NCI-H2029 treated with DMSO at 0.1 percent for 48 hours (cell line): ENCODE measurements at places on chromosomes 1 and 21.

GRCh38 chr1:20602851-20603450, 14.1 kb downstream of the CDA start:
- DNase-seq = no peak

GRCh38 chr1:3306583-3307291, 147.7 kb upstream of the ARHGEF16 start:
- no peak for DNase-seq

GRCh38 chr1:84407958-84408422, 9.7 kb downstream of the DNASE2B start:
- DNase-seq = no peak

- no peak for DNase-seq
These were observed 11.8 kb upstream of the INPP5B start for GRCh38 chr1:37958690-37959089.

DNA sequence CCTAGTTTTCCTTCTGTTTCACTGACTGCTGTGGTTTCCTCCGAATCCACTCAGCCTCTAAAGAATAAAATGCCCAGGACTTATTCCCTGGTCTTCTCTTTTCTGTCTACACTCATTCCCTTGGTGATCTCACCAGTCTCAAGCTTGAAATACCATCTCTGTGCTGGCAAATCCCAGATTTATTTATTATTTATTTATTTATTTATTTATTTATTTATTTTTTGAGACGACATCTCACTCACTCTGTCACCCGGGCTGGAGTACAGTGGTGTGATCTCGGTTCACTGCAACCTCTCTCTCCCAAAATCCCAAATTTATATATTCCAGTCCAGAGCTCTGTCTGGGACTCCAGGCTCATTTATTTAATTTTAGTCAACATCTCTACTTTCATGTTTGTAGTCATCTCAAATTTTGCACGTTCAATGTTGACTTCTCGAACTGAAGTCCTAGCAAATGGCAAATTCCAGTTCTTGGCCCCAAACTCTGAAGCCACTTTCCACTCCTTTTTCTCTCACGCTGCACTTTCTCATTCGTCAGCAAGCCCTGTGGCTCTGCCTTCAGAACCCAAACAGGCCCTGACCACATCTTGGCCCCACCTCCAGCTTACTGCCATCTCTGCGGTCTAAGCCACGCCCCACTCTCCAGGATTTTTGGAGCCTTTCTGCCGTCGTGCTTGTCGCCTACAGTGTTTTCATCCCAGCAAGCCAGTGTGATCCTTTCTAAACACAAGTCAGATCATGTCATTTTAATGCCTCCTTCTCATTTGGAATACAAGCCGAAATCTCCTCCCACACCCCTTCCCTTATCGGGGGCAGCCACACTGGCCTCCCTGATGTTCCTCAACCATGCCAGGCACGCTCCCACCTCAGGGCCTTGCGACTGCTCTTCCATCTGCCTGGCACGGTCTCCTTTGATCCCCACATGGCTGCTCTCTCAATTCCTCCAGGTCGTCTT, 14.2 kb upstream of the TENT5B start:
- DNase-seq = peak; percentile 93

DNA sequence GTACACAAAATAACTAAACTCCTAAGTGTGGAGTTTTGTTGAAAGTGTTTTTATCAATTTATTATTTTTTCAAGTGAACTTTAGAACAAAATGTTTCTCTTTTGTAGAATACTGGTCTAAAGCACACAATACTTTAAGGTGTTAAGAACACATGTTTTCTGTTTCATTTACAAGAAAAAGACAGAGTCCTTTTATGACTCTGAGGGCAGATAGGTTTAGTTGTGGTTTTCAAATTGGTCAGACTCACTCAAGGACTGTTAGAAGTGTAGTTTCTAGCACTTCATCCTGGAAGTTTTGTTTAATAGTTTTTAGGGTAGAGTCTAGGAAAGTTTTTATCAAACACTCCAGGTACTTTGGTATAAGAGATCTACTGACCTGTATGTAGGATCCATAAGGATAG, 376.5 kb downstream of the LRRIQ3 start:
- DNase-seq = no peak

DNA sequence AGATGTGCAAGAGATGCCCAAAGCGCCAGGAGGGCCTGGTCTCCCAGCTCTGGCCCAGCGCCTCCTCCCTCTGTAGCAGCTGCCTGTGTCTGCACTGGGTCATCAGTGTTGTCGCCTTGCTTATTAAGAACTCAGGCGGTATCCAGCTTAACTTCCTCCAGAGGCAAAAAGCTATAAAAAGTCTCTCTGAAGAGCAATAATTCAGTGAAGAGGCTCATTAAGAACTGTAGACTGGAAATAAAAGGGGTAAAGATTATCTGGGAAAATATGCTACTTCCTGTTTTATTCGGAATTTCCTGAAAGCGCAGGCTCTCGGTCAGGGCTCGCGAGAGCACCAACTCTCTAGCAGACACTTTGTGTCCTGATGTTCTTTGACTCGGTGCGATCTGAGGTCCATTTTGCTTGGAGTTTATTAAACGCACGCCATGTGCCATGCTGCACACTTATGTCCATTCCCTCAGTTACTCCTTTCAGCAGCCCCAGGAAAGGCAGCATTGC, 70.4 kb downstream of the MRPS6 start:
- DNase-seq = no peak

DNA sequence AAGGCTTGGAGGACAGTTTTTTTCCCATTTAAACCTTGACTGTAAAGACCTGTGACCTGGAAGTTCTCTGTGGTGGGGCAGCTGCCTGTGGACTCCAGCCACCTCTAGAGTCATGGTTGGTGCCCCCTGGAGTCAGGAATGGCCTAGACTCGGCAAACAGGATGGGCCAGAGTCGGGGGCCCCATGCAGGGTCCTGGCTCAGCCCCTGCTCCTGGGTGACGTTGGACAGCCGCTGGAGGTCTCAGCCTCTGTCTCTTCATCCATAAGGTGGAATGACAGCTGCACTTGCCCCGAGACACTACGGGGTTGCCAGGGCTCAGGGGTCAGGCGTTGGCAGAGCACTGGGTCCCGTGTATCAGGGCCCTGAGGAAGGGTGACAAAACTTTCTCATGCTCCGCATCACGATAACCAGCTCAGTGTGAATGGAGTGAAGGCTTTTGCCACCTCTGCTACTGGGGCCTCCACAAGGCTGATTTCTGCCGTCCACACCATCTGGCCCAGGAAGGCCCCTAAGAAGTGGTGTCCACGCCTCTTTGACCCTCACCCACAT, 58.5 kb upstream of the TTC34 start:
- DNase-seq = no peak

DNA sequence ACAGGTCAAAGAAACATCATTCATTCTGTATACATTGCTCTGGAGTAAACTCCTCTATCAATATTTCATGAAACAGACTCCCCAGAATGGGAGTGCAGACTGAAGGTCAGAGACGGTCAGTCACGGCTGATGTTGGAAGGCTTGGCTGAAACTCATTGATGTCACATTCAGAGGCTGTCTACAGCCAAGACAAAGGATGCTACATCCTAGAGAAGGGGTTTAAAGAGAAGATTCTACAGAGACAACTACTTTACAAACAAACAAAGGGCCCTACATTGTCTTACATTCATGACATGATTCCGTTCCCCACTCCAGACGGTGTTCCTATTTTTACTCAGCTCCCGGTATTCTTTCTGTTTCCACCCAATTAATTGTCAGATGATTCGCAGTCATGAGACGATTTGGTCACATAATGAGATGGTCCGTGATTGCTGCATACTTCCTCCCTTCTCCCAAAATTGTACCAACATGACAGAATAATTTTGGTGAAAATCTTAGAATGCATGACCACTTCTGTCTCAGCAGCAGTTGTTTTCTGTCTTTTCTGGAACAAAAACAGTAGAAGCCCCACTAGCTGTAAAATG, 73.8 kb upstream of the VAV3 start:
- DNase-seq = no peak

GRCh38 chr1:200535605-200536004, 84.9 kb downstream of the KIF14 start:
- no peak for DNase-seq

DNA sequence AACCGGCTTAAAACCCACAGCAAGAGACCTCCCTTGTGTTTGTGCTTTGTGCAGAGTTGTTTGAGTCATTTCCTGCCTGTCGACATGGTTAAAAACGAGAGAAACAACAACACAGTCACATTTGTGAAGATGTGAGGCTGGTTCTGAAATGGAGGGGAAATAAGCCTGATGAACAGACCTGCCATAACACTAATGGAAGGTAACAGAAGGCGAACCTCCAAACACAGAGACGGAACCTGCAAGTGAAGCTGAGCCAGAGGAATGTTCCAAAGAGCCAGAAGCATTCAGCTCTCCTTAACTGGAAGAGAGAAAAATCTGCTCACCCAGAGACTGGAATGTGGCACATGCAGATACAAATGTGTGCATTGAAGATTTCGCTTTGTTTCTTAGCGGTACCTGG, 53.2 kb upstream of the RAVER2 start:
- no peak for DNase-seq

GRCh38 chr1:37035796-37036666, 1.7 kb upstream of the GRIK3 start:
- DNase-seq = peak; percentile 55

- DNase-seq = no peak
These were observed 143.7 kb downstream of the PLPP3 start for GRCh38 chr1:56435434-56436262.

DNA sequence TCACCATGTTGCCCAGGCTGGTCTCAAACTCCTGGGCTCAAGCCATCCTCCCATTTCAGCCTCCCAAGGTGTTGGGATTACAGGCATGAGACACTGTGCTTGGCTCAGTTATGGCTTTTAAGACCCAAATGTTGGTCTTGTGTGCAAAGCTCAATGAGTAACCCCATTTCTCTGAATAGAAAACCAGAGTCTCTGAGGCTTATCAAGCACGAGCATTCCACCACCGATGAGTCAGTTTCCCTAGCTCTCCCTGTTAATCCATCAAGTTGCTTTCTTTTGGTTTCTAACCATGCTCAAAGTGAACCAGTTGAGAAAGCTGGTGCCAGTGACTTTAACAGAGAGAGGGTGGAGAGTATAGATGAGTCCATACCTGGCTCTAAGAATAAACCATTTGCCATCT, 350.9 kb upstream of the ADGRL2 start:
- DNase-seq = no peak

DNA sequence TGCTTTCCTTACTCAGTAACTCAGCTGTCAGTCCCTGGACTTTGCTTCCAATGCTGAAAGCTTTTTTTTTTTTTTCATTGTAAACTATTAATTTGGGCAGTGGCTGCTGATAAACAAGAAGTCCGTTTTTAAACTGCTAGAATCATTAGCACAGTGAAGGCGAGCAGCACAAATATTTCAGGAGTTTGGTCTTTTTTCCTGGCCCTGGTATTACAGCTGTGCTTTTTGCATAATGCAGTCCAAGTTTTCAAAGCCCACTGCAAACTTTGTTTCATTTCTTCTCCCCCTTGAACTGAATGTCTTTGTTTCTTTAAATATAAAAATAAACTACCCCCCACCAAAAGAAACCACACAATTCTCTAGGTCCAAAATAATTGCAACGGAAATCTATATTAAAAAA, 6.6 kb downstream of the GLIS1 start:
- no peak for DNase-seq

DNA sequence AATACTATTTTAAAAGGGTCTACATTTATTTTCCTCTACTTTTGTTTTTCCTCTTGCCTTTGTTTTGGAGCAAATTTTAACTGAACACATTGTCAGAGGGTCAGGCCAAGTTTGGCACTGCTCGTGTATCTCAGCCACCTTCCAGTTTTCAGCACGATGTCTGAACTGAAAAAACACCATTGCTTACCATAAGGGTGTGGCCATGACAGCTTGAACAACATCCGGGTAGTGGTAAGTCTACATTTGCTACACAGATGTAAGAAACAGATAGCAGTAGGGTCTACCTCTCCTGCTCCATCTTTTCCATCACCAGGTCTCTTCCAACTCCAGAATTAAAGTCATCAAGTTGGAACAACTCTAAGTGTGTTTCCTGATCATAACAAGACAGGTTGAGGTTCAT, 4.2 kb downstream of the HIVEP3 start:
- peak; percentile 57 for DNase-seq

DNA sequence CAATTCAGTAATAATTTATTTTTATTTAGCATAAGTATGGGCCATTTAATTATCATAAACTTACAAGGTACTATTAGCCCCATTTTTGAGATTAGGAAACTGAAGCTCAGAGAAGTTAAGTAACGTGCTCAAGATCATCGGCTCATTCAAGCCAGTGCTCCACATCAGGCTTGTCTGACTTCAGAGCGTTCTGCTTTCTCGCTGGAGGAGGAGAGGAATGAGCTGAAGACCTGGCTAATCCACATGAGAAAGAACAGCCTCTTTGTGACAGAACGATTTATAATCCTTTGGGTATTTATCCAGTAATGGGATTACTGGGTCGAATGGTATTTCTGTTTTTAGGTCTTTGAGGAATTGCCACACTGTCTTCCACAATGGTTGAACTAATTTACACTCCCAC, 39.7 kb downstream of the DDX20 start:
- no peak for DNase-seq

DNA sequence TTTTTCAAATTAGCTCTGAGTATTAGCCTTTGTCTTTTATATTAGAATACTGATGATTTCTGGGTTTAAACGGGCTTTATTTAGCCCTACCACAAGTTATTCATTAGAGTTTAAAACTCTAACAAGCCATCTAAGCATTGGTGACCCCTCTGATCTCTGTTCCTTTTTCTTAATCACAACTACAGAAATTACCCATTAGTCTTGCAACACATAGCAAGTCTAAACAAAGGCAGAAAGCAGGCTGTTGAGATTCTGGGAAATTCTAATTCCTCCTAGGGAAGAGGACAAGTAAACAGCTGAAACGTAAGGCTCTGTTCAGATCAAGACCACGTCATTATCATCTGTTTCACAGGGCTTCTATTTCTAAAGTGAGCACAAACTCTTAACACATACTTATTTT, 491.2 kb upstream of the ZRANB2 start:
- DNase-seq = no peak

- no peak for DNase-seq
These were observed 303.1 kb upstream of the RUNX1 start for GRCh38 chr21:35352066-35352770.
